ENCODE measurements at places on chromosomes 12 and 14.

DNA sequence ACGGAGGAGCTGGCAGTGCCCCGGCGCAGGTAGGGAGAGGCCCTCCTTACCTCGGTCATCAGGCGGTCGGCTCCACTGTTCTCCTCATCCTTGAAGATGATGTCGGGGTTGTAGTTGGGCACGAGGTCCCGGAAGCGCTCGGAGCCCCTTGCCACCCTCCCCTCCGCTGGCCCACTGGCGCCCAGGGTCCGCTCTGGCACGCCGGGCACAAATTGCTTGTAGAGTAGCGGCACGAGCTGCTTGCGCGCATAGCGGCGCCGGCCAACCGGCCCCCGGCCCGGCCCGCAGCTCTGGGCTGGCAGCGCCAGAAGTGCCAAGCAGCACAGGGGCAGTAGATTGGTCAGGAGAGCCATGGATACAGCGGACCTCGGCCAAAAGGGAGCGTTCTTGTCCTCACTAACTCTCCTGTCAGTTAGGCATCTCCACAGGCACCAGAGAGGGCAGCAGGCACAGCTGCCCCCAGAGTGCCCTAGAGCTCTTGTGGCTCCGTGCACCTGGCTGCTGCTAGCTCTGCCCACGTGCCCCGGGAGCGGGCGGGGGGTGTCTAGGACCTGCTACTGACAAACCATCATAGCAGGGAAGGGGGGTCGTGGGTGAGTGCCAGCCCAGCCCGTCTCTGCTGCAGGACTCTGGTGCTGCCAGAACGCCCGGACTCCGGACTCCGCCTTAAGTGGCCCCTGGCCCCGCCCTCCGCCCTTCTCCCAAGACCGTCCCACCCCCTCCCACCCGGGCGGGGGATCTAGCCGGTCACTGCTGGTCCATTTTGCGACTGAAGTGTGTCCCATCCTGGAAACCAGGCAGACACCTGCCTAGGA, at the start of gene DHH:
Gene DHH, minus strand, starts transcription at position 642 of the 815 bp plus-strand sequence. Its CDS starts 289 bp downstream, at position 353.
- no peak for DNase-seq

GRCh38 chr14:104594310-104595046, 10.1 kb downstream of the TMEM179 start:
- DNase-seq = no peak

- DNase-seq = no peak
These were observed 15.7 kb upstream of the STON2 start for GRCh38 chr14:81415781-81416180.

DNA sequence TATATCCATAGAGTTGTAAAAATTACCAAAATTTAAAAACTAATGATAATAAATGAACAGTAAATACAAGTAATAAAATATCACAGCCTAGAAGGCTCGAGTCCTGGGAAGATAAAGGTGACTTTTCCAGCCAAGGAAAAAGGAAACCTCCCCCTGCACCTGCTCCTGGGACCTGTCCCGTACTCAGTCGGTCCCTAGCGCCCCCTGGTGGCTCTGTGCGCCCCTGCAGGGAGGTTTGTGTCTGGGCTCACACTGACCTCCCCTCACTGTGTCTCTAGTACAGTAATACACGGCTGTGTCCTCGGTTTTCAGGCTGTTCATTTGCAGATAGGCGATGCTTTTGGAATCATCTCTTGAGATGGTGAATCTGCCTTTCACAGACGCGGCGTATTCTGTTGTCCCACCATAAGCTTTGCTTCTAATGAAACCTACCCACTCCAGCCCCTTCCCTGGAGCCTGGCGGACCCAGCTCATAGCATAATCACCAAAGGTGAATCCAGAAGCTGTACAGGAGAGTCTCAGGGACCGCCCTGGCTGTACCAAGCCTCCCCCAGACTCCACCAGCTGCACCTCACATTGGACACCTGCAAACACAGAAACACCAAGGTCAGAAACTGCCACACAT, 1030.4 kb downstream of the TMEM121 start:
- DNase-seq = no peak

DNA sequence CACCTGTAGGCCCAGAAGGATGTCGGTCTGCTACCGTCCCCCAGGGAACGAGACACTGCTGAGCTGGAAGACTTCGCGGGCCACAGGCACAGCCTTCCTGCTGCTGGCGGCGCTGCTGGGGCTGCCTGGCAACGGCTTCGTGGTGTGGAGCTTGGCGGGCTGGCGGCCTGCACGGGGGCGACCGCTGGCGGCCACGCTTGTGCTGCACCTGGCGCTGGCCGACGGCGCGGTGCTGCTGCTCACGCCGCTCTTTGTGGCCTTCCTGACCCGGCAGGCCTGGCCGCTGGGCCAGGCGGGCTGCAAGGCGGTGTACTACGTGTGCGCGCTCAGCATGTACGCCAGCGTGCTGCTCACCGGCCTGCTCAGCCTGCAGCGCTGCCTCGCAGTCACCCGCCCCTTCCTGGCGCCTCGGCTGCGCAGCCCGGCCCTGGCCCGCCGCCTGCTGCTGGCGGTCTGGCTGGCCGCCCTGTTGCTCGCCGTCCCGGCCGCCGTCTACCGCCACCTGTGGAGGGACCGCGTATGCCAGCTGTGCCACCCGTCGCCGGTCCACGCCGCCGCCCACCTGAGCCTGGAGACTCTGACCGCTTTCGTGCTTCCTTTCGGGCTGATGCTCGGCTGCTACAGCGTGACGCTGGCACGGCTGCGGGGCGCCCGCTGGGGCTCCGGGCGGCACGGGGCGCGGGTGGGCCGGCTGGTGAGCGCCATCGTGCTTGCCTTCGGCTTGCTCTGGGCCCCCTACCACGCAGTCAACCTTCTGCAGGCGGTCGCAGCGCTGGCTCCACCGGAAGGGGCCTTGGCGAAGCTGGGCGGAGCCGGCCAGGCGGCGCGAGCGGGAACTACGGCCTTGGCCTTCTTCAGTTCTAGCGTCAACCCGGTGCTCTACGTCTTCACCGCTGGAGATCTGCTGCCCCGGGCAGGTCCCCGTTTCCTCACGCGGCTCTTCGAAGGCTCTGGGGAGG, at the start of gene LTB4R:
Gene LTB4R, plus strand, starts transcription at position 857 of the 959 bp plus-strand sequence. CDS start 4,150 bp downstream, outside the sequence.
- DNase-seq = peak; percentile 15
